ENCODE measurements at places on chromosomes 3 and 15. TPM values are rescaled to one million over a fixed set of nuclear protein-coding genes. Genes with fewer than 3 reads are reported as not detected.

- peaks cover 100% of the 10 kb centered on the region for H3K36me3 ChIP-seq
- no peak overlapping the region for H3K27ac ChIP-seq
- DNase-seq: no peak
- no peaks in the 10 kb centered on the region for H3K4me1 ChIP-seq
Measured at GRCh38 chr3:12598890-12599289, 42.0 kb downstream of the MKRN2 start.

- no peak for DNase-seq
- H3K36me3 ChIP-seq: peaks cover 82% of the 10 kb centered on the region
- no peaks in the 10 kb centered on the region for H3K27me3 ChIP-seq
- H3K4me3 ChIP-seq: no peak overlapping the region
Measured at GRCh38 chr3:66409771-66410754, 90.8 kb downstream of the LRIG1 start.

DNA sequence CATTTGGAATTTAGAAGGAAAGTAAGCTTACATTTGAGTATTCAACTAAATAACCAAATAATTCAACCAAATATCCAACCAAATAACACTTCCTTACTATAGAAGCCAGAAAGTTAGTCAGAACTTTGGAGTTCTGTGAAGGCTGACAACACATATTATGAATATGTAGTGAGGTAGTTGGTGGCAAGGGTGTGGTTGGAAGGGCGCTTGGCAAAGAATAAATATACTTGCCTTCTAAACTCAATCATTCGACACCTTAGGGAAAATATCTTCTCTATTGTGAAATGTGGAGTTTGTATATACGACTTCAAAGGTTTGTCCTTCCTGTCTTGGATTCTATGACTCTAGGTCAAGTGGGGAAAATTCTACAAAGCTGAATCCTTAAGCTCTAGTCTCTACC is 111.7 kb upstream of the OSTN start:
- no peak for DNase-seq
- no peak overlapping the region for H3K4me3 ChIP-seq
- H3K4me1 ChIP-seq: no peaks in the 10 kb centered on the region
- no peak overlapping the region for H3K27ac ChIP-seq
- no peaks in the 10 kb centered on the region for H3K36me3 ChIP-seq
- H3K27me3 ChIP-seq: no peaks in the 10 kb centered on the region

GRCh38 chr15:71005895-71006294 is 109.4 kb upstream of the THSD4 start:
- no peak overlapping the region for H3K27ac ChIP-seq
- H3K36me3 ChIP-seq: no peaks in the 10 kb centered on the region
- no peaks in the 10 kb centered on the region for H3K27me3 ChIP-seq
- DNase-seq: no peak
- H3K4me3 ChIP-seq: no peak overlapping the region

DNA sequence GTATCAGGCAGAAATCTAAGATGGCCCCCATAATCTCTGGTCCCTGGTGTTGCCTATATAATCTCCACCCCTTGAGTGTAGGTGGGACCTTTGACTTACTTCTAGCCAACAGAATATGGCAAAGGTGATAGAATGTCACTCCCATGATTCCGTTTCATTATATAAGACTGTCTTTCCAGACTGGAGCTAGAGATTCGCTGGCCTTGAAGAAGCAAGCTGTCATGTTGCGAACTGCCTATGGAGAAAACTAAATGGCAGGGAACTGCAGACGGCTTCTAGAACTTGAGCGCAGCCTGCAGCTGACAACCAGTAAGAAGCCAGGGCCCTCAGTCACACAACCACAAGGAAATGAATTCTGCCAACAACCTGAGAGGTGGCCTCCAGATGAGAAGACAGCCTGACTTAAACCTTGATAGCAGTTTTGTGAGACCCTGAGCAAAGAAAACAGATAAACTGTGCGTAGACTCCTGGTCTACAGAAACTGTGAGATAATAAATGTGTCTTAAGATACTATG is 2.2 kb upstream of the KPNA1 start:
- H3K36me3 ChIP-seq: no peaks in the 10 kb centered on the region
- DNase-seq: no peak
- peaks cover 20% of the 10 kb centered on the region for H3K4me1 ChIP-seq
- H3K27ac ChIP-seq: no peak overlapping the region
- no peaks in the 10 kb centered on the region for H3K27me3 ChIP-seq
- H3K4me3 ChIP-seq: no peak overlapping the region

DNA sequence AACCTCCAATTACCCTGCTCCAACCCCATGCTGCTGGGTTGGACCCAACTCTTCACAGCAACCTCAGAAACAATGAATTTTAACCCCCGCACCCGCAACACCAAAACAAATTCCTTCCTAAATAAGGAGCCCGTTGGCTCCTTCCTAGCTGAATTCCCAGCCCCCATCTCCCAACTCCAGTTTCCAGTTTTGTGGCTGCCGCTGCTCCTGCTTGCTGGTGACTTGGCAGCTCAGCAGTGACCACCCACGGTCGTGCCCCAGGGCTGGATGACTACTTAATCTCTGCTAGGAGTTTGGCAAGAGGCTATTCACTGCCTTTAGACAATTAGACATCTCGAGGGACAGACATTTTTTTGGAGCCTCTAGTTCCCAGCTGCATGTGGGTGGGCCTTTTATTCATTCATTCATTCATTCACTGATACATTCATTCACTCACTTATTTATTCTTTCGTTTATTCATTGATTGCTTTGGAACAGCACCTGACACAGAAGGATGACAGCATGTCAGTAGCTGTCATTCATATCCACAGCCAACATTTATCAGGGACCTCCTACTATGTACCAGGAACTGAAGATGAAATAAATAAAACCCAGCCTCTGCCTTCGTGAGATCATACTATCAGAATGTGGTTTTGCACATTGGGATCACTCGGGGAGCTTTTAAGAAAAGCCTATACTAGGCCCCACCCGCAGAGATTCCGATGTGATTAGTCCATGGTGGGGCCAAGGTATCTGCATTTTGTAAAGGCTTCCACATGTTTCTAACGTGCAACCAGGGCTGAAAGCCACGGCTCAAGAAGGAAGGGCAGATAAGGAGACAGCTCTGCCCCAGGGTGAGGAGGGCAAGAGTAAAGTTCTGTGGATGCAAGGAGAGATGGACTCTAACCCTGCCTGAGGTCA is 256.5 kb downstream of the SHQ1 start:
- H3K27me3 ChIP-seq: no peaks in the 10 kb centered on the region
- H3K27ac ChIP-seq: no peak overlapping the region
- H3K36me3 ChIP-seq: no peaks in the 10 kb centered on the region
- DNase-seq: no peak
- H3K4me1 ChIP-seq: no peaks in the 10 kb centered on the region
- H3K4me3 ChIP-seq: no peak overlapping the region

Gene ZCWPW2
- total RNA-seq: 1.1 TPM

Gene PLA1A
- total RNA-seq: 13.1 TPM

Gene SLC26A6
- 20.8 TPM for total RNA-seq

GRCh38 chr3:28940530-28940929 is 340.3 kb upstream of the RBMS3 start:
- H3K27ac ChIP-seq: peak overlapping the region; percentile 31
- DNase-seq: no peak
- peaks cover 14% of the 10 kb centered on the region for H3K4me1 ChIP-seq
- no peaks in the 10 kb centered on the region for H3K27me3 ChIP-seq
- no peak overlapping the region for H3K4me3 ChIP-seq
- H3K36me3 ChIP-seq: no peaks in the 10 kb centered on the region

DNA sequence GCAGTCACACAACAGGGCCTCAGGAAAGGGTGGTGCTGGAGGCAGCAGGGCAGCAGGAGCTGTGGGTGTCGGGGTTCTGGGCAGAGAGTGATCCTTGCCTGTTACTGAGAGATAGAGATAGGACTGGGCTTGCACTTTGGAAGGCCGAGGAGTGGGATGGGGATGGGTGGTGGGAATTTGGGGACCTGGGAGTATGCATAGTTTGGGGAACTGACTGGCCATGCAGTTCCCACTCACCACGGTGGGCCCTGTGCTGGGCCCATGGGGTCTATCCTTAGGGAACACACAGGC is 192.5 kb upstream of the LINGO1 start:
- H3K27ac ChIP-seq: no peak overlapping the region
- H3K4me1 ChIP-seq: peaks cover 2% of the 10 kb centered on the region
- DNase-seq: peak; percentile 12
- no peaks in the 10 kb centered on the region for H3K36me3 ChIP-seq
- peaks cover 26% of the 10 kb centered on the region for H3K27me3 ChIP-seq
- H3K4me3 ChIP-seq: no peak overlapping the region

Gene ZPLD1
- not detected for total RNA-seq

DNA sequence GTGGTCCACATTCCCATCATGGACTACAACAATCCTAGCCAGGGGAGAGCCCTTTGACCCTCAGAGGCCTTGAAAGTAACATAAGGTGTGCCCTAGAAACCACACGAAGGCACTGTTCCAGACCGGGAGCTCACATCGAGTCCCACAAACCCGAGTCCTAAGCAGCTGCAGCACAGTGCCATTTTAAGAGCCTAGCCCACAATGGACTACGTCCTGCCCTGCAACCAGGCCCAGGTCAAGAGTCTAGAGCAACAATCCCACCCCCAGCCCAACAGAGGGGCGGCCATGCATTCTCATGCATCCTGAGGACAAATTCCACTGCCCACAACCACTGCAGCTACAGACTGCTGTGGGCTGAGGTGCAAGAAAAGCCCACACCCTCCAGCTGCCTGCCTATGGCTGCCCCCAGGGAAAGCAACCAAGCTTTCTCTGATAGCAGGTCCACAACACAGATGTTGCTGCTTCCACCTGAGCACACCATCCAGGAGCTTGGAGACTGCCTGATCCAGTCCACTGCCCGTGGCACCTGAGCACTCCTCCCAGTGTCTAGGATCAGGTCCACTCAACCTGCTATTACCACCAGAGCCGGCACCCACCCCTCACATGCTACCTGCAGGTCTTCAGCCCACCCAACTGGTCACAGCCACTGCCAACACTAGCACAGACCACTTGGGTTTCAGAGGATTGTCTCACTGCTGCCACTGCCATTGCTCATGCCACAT is 56.8 kb downstream of the IGSF11 start:
- H3K4me1 ChIP-seq: no peaks in the 10 kb centered on the region
- no peak overlapping the region for H3K4me3 ChIP-seq
- DNase-seq: no peak
- no peaks in the 10 kb centered on the region for H3K27me3 ChIP-seq

DNA sequence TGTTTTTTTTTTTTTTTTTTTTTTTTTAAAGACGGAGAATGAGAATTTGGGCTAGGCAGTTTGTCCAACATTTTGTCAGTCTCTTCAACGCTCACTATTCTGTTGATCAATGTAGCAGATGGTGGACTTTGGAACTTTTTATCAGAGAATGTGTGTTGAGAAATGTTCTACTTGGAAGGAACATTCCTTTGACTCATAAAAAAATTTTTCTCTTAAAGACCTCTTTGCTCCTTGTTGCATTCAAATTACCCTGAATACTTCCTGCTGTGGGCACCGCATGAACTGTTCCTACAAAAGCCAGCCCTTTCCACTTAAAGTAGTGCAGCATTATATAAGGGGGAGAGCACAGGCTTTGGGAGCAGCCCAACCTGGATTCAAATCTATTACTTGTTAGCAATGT is 182.9 kb downstream of the AKAP13 start:
- H3K36me3 ChIP-seq: peaks cover 9% of the 10 kb centered on the region
- H3K27me3 ChIP-seq: no peaks in the 10 kb centered on the region
- H3K27ac ChIP-seq: peak overlapping the region; percentile 72

DNA sequence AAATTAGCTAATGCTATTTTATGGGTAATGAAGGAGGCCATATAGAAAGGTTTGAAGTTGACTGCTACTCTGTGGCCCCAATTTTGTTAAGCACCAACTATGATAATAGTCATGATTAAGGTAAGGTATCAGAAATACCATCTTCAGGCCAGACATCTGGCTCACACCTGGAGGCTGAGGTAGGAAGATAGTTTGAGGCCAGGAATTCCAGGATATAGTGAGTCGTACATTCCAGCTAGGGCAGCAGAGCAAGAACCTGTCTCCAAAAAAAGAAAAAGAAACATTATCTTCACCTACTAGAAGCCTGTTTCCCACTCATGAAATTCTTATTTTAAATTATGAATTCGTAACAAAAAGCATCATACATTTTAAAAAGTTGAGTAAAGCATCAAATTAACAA is 64.4 kb downstream of the LRRC28 start:
- H3K36me3 ChIP-seq: no peaks in the 10 kb centered on the region
- H3K4me3 ChIP-seq: no peak overlapping the region
- no peak for DNase-seq
- no peaks in the 10 kb centered on the region for H3K4me1 ChIP-seq
- H3K27ac ChIP-seq: no peak overlapping the region

Gene LIPC
- 1.0 TPM for total RNA-seq

GRCh38 chr3:143973259-143974021 is 1.8 kb downstream of the DIPK2A start:
- H3K27me3 ChIP-seq: no peaks in the 10 kb centered on the region
- H3K4me3 ChIP-seq: peak overlapping the region; percentile 93
- H3K4me1 ChIP-seq: peaks cover 40% of the 10 kb centered on the region
- H3K36me3 ChIP-seq: no peaks in the 10 kb centered on the region

- peaks cover 19% of the 10 kb centered on the region for H3K4me1 ChIP-seq
- no peaks in the 10 kb centered on the region for H3K36me3 ChIP-seq
- H3K27me3 ChIP-seq: no peaks in the 10 kb centered on the region
- DNase-seq: no peak
- no peak overlapping the region for H3K4me3 ChIP-seq
Measured at GRCh38 chr15:84727429-84727828, 11.5 kb upstream of the SEC11A start.

DNA sequence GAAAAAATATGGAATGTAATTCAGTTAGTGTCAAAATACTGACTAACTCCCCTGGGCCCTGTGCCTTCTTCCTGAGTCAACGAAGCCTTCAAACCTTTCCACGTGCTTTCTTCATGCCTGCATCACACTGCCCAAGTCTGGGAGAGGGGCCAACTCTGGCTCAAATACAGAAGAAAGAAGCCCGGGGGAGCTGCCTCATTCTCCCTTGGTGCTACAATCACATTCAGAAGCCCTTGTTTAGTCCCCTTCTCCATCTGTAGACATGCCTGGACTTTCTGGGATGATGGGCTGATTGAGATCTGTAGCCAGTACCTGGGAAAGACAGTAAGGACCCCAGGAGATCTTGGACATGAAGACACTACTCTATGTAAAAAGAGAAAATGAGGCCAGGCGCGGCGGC is 77.8 kb upstream of the GSK3B start:
- peaks cover 6% of the 10 kb centered on the region for H3K4me1 ChIP-seq
- H3K4me3 ChIP-seq: no peak overlapping the region
- H3K36me3 ChIP-seq: no peaks in the 10 kb centered on the region
- H3K27me3 ChIP-seq: no peaks in the 10 kb centered on the region
- DNase-seq: no peak

Measured in lower lobe of right lung (tissue), 2 donors.